ENCODE measurements at places on chromosomes 3 and 15. TPM values are rescaled to one million over a fixed set of nuclear protein-coding genes. Genes with fewer than 3 reads are reported as not detected.

Gene IL17RB
- total RNA-seq: 10.9 TPM

- H3K27ac ChIP-seq: no peak overlapping the region
- no peak overlapping the region for H3K4me3 ChIP-seq
- DNase-seq: no peak
- peaks cover 11% of the 10 kb centered on the region for H3K27me3 ChIP-seq
- peaks cover 5% of the 10 kb centered on the region for H3K4me1 ChIP-seq
Observed at GRCh38 chr15:85353516-85353915, 26.9 kb upstream of the AKAP13 start.

DNA sequence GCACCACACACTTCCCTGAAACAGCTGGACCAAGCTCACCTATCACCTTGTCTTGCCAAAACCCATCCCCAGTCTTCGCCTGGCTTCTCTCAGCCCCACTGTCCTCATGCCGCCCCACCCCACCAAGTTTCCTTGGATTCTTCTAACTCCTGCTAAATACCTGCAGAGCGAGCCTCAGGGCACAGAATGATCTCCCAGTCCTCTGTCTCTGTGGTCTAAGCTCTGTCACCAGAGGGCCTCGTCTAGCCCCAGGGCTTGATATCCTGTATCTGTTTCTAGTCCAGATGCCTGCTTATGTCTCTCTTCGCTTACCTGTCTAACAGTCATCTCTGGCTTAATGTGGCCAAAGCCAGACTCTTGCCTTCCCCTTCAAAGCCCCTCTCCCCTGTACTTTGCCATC is 9.7 kb downstream of the CCDC12 start:
- H3K27me3 ChIP-seq: no peaks in the 10 kb centered on the region
- H3K4me1 ChIP-seq: peaks cover 60% of the 10 kb centered on the region
- H3K27ac ChIP-seq: peak overlapping the region; percentile 94
- DNase-seq: no peak
- H3K36me3 ChIP-seq: peaks cover 10% of the 10 kb centered on the region
- no peak overlapping the region for H3K4me3 ChIP-seq

DNA sequence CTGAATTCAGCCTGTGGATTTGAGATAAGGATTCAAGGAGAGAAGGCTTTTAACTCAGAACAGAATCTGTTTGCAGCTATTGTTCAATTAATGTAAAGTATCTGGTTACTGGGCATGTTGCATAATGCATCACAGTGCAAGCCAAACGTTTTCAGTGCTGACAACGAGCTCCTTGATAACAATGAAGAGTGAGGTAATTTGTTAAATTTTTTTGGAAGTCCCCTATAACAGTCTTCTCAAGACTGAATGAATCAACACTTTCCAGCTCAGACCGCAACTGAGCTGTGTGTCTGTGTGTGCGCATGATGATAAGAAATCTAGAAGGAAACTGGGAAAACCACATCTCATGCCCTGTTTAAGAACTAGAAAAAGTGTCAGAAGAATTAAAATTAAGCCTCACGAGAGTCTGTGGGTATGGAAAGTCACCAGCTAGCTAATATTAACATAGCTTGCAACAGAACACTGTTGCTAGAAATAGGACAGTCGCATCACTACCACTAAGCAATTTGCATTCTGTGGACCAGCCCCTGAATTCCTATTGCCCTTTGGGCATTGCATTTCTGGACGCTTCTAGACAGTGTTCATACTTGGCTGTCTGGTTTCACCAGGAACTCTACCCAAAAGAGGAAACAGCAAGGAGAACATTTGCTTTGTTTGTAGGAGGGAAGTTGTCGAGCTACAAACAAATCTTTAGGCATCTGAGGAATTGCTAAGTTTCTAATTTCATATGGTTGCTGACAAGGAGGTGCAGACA is 43.7 kb upstream of the ATP2C1 start:
- H3K4me3 ChIP-seq: no peak overlapping the region
- peaks cover 16% of the 10 kb centered on the region for H3K4me1 ChIP-seq
- H3K27me3 ChIP-seq: peaks cover 2% of the 10 kb centered on the region
- no peaks in the 10 kb centered on the region for H3K36me3 ChIP-seq
- no peak overlapping the region for H3K27ac ChIP-seq

Data from progenitor cell of endocrine pancreas (in vitro differentiated cells).